CD4-positive, alpha-beta T cell treated with Interleukin-15 for 1 hour (primary cell): ENCODE measurements at places on chromosomes 2 and 18.

DNA sequence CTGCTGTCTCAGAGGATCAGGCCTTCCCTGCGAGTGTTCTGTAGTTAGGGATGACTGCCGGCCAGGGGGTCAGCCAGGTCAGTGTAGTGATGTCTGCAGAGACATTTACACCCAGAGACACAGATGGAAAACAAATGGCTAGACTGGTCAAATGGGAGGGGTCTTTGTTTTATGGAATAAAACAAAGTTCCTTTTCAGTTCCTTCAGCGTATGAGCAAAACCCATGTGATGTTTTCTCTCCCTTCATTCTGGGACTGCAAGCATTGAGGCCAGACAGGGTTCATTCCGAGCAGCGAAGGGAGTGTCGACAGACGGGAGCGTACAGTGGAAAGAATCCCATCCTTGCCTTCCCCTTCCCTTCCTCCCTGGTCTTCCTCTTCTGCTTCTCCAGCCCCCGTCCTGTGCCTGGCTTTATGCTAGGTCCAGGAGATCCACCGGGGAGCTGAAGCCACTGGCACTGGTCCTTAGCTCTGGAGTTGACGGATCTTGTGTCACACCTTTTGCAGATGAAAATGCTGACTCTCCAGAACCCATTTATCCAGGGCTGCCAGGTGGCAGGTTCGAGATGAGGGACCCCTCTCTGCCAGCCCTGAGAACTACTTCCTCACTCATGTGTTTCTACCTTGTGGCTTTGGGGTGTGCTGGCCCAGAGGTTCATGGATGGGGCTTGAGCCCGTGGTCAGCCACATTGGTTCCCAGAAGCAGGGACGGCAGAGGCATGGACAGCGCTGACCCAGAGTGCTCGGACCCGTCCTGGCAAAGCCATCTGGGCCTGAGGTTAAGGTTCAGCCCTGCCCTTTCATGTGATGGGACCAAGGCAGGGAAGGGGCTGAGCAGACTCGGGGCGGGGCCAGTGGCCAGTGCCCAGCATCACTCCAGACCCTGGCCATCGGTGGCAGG lies 24.2 kb downstream of the ITGB1BP1 start:
- DNase-seq: no peak

GRCh38 chr2:164599954-164600589 lies 21.2 kb downstream of the GRB14 start:
- no peak for DNase-seq

DNA sequence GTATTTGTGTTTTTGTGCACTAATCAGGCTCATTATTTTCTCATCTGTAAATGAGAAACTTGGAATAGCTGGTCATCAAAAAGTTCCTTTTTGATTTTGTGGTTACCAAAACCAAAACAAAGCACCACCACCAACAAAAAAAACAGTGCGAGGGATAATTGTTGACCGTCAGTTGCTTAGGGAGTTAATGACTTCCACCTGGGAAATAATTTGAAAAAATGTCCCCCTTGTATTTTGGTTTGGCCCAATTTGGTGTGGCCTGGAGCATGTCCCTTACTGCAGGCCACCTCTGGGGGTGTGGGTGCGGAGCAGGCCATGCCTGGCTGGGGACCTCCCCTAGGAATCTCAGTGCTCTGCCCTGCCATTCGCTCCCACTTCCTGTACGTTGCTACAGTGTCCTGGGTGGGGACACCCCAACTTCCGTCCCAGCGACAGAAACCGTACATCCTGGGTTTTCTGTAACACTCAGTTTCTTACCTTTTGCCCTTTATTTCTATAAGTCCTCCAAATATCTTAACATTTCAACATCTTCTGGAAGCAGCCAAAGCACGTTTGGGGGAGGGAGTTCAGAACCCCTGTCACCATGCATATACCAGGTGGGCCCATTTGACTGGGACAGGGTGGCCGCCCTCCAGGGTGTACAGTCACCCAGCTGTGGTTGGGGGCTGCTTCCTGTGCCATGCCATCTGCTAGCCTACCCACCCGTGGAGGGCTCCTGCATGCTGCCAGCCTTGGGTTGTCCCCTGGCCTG lies 31.3 kb downstream of the NCK2 start:
- DNase-seq: peak; percentile 82

DNA sequence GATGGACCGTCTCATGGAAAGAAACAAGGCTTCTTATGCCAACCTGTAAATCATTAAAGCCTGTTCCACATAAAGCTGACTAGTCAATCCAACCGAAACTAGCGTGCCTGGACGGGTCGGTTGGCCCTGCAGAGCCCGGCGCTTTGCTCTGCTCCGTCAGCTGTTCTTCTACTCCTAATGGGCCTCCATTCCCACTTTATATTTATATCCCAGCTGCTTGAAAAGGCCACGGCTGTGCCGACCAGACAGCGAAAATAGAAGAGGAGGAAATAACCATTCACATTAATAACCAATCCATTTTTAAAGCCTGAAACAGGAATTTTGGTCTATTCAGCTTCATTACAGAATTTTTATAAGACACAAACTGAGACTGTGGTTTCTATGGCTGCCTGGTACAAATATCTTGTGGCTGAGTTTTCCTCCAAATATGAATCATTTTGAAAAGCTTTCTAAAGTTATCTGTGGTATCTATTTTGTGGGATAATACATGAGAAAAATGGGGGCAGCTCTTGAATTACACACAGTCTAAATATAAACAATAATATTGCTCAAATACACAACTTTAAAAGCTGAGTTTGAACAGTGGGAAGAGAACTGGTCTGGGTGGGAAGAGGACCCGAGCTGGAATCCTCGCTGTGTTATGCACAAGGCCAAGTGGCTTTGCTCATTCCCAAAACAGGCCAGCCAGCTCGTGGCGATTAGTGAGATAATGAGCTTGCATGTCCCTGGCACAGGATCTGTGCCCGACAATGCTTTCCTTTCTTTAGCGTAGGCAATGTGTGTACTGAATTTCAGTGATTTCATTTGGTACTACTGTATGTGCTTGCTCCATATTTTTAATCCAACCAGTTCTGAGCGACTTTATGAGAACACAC lies 10.5 kb upstream of the FAM124B start:
- DNase-seq: no peak

- no peak for DNase-seq
Measured at GRCh38 chr2:107384422-107384821, 442.3 kb upstream of the RGPD4 start.

- DNase-seq: no peak
Measured at GRCh38 chr2:150520887-150521664, 33.6 kb upstream of the RND3 start.

DNA sequence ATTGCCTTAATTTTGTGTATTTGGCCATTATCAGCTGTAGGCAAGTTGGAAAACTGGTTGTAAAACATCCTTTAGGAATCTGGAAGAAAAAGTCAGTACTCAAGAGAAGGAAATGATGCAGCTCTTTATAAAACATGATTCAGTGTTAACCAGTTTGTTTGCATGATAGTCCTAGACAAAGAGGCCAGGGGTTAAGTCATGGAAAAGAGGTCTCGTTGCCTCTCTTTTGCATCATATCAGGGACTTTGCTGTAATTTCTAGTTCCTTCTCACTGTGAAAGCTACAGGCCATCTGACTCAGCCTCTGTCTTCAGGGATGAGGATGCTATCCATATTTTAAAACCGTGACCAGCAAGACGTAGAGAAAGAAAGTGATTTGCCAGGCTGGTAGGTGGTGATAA lies 38.0 kb downstream of the NPAS2 start:
- DNase-seq: no peak

DNA sequence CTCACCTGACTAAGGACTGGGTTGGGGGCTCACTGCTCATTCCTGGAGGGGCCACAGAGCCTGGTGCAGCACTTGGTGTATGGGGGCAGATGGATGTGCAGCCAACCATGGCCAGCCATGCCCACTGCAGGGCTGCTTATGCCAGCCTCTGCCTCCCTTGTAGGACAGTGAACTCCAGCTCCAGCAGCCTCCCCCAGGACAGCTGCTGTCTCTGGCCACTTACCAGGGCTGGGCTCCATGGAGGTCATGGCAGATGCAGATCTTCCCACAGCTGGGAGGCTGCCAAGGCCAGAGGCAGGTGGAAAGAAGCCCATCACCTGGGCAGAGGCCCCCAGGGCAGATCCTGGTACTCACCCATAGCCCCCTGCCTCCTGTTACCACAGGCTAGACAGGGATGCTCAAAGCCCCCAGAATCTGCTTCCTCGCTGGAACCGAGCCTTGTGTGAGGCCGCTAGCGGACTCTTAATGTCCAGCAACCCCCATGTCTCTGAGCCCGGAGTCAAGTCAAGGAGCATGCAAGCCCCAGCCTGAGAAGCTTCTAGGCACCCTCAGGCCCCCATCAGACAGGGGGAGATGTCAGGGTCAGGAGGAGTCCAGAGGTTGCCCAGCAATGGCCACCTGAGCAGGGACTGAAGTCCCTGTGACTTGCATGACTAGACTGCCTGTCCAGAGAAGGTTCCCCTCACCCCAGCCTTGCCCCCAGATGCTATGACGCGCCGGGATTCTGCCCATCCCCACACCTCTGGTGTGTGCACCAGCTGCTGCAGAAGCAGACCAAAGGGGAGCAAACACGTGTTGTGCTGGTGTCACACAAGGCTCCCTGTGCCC lies 123.6 kb downstream of the TWIST2 start:
- no peak for DNase-seq

- DNase-seq: no peak
Measured at GRCh38 chr2:236170590-236171165, 2.5 kb upstream of the GBX2 start.

GRCh38 chr2:204380141-204380881 lies 165.0 kb upstream of the PARD3B start:
- DNase-seq: no peak

- no peak for DNase-seq
Measured at GRCh38 chr2:226739545-226740030, 60.0 kb downstream of the IRS1 start.

DNA sequence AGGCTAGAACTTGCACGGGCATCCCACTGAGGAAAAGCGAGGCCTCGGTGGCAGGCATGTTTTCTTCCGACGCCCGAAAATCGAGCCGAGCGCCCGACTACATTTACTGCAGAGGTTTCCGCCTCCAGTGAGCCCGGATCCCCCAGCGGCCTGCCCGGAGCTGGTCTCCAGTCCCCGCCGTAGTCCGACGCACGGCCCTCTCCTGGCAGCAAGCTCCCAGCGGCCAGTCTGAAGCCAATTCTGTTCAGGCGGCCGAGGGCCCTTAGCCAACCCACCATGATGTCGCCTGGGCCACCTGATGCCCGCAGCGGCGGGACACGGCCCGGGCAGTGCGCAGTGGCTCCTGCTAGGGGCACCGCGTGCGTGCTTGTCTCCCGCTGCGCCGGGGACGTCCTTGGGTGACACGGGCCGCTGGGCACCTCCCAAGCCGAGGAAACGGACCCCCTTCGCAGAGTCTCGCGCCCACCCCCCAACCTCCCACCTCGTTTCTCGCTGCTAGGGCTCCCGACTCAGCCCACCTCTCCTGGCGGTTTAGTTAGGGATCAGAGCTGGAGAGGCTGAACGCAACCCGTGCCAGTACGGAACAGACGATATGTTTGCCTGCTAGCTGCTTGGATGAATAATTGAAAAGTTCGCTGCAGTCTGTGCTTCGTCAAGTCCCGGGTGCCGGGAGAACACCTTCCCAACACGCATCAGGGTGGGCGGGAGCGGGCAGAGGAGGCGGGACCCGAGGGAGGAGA lies 5.3 kb downstream of the ONECUT2 start:
- DNase-seq: no peak

- no peak for DNase-seq
Measured at GRCh38 chr2:9980520-9980919, 29.0 kb downstream of the GRHL1 start.

DNA sequence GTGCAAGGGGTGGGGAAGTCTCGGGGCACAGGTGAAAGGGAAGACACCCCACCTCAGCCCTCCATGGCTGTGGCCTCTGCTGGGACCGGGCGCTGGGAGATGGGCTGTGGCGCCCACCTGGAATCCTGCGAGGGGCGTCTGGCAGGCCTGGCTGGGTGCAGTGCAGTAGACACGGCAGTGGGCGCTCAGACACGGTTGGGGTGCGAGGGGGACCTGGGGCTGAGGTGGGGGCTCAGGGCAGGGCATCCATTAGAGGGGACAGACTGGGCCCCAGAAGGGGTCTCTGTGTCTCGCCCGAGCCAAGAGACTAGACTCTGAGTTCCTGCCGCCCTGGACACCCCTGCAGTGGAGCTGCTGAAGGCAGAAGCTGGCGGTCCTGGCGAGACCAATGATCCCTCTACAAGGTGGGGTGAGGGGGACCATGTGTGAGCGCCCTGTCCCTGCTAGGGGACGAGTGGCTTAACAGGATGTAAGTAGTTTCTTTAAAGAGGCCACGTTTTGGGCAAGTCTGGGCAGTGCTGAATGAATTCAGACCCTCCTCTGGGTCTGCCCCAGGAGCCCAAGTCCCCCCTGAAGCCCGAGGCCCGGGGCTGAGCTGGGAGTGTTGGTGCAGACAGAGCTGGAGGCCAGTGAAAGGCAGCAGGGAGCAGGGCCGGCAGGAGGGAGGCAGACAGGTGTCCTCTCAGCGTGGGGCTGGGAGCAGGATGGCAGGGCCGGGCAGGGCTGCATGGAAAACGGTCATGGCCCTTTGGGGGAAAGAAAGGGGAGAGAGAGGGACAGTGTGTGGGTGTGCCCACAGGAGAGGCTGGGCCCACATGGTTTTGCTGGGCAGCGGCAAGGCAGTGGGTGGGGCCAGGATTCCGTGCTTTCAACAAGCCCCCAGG lies 57.2 kb downstream of the HS6ST1 start:
- DNase-seq: no peak

DNA sequence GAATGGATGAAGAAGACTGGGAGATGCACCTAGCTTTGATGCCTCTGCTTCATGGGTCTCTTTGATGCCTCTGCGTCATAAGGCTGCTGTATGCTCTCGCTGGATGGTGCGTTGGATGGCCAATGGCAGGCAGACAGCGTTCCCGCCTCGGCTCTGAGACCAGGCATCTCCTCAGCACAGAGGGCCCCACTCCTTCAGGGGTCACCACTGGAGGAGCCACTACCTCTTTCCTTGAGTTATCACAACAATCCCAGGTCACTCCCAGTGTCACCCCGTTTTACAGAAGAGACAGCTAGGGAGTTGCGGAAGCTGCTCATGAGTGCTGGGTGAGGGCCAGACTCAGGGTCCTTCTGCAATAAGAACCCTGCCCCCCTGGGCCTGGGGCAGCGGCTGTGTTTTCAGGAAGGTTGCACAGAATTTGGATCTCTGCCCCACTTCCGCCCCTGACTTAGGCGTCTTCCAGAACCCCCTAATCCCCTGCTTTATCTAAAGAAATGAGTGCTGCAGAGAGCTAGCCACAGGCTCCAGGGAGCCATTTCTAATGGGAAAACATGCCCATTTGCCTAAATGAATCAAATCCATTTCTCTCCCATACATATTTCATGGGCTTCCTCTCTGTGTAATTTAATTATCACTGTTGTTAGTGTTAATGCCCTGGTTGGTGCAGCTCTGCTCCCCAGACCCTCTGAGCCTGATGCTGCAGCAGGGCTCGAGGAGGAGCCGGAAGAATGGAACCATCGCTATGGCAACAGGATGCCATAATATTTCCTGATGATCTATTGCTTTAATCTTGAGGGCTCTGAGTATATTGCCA lies 131.8 kb upstream of the HS6ST1 start:
- DNase-seq: no peak

- DNase-seq: no peak
Measured at GRCh38 chr2:213104903-213105202, 46.6 kb downstream of the IKZF2 start.

DNA sequence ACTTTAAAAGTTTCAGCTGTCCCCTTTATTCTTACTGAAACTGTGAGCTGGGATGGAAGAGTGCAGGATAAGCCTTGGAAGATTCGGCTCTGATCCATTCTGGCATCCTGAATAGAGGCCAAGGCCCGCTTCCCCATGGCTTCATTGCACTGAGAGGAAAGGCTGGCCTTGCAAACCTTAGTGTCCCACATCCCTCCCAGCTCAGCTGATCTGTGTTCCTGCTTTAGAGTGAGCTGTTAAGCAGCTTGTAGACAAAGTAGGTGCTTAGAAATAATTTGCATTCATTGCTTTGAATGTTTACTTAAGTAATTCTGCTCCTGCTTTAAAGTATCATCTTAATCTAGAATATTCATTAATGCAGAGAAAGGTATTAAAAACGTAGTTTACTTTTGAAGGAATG lies 169.6 kb upstream of the BOD1L2 start:
- no peak for DNase-seq
